NCI-H1048 (cell line): ENCODE measurements at places on chromosomes 12 and 14.

- DNase-seq: peak; percentile 37
Observed at GRCh38 chr12:6827437-6827911, 733 bp upstream of the P3H3 start.

- DNase-seq: no peak
Observed at GRCh38 chr12:97452230-97452629, 10.4 kb upstream of the RMST start.

- DNase-seq: no peak
Observed at GRCh38 chr12:131210506-131211339, 257.0 kb downstream of the ADGRD1 start.

DNA sequence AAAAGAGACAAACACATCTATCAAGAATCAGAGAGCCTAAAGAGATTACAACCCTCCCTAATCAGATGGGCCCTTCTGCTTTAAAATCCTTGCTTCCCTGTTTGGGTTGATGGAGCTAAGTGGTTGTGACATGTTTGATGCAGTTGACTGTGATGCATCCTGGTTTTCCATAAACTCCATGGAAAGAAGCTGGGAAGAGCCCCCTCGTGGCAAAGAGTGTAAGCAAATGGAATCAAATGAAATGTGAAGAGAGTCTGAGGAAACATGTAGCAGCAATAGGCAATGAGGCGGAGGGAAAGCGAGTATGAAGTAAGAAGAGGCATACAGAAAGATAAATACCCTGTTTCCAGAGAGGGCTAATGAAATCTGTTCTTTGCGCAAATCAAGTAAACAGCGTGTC, 70.4 kb upstream of the SLCO1C1 start:
- no peak for DNase-seq

DNA sequence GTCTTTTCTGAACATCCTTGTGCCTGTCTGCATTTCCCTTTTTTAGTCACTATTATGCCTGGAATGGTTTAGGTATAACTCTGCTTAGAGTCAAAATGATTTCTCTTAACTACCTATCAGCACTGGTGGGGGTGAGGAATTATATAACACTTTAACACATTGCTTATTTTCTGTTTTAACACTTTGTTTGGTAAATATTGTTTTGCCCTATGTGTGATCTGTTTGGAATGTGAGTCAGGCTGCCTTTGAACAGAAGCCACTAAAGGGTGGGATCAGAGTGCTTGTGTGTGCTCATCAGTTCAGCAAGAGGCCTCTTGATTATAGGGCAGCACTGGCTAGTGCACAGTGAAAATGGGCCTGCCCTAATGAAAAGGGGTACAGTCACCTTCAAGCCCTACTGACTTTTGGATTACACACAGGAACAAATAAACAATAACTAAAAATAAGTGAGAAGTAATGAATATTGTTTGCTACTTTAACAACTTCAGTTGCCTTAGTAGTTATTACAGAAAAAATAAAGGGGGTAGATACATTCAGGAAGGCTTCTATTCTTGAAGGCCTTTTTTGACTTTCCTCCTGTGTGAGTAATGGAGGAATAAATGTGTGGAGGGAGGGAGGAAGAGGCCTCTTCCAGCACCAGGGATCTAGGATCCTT, 23.2 kb downstream of the NGDN start:
- DNase-seq: no peak

DNA sequence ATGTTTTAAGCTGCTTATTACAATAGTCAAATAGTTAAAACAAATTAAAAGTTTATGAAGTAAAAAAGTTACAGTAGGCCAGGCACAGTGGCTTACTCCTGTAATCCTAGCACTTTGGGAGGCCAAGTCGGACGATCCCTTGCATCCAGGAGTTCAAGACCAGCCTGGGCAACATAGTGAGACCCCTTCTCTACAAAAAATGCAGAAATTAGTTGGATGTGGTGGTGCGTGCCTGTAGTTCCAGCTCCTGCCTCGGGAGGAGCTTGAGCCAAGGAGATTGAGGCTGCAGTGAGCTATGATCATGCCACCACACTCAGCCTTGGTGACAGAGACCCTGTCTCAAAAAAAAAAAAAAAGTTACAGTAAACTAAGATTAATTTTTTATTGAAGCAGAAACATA, 142.6 kb downstream of the MIPOL1 start:
- DNase-seq: no peak

GRCh38 chr12:93785249-93786010, 108.3 kb downstream of the CRADD start:
- DNase-seq: no peak

DNA sequence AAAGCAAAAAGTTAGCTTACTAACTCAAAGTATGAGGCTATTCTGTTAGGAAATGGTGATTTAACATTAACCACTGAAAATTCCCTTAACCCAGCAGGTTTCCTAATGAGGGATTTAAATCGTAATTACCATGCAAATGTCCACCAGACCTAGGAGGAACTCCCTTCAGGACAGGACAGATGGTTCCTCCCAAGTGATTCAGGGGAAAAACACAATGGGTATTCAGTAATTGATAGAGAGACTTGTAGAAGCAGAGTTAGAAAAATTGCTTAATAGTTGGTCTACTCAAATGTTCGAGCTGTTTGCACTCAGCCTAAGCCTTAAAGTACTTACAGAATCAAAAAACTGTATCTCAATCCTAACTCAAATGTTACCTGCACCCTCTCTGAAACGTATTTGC, 21.6 kb downstream of the RERGL start:
- peak; percentile 16 for DNase-seq

GRCh38 chr14:87181288-87181687, 811.7 kb downstream of the GALC start:
- no peak for DNase-seq

DNA sequence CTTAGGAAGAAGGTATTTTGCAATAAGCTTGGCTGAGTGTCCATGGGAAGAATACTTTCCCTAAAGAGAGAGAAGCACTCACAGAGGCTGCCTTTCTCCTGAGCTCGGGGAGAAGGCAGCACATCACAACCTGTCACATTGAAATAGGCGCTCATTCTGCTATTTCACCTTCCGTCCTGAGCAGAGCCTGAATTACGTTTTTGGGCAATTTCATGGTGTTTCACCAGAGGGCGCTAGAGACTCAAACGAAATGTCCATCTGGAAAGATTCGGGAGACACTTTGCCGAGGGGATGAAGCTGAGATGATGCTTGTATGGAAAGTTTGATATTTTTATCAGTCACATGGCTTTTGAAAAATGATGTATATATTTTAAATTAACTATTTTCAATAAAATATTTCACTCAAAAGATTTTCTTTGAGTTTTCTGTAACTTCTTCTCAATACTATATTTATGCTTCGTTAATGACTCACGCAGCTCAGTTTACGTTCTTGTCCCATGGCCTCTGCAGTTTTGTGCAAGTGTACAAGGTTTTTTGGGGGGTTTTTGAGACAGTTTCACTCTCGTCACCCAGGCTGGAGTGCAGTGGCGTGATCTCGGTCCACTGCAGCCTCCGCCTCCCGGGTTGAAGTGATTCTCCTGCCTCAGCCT, 17.4 kb upstream of the B4GALNT3 start:
- peak; percentile 14 for DNase-seq

GRCh38 chr14:30994681-30995620, 30.5 kb upstream of the AP4S1 start:
- no peak for DNase-seq

DNA sequence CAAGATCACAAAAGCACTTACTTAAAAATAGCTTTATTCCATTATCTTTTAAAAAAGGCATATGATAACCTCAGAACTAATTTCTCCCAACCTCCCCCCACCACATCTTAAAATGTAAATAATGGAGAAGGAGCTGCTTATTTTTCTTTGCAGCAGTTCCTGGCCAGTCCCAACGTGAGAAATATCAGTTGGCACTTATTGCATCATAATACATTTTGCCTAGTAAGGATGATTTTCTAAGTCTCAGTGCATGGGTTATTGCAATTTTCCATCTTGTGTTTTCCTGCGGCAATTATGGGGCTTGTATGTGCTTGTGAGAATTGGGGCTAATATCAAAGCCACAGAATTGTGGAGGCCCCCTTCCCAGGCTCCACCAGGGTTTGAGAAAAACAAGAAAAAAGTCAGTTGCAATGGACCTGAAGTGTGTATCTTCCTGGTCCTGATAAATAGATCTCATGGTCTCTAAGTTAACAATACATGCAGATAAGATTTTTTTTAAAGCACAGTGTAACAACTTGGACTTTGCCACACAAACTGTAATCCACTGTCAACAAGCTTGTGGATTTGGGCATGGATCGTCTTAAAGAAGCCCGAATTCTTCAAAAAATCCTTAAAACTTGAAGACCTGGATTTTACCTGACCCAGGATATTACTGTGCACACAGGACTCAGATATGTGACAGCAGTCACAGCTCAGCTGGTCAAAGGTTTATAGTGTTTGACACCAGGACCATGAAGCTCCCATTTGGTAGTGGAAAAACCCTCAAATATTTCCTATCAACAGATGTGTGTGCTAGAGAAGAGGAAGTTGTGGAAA, 2.8 kb upstream of the WSB2 start:
- DNase-seq: no peak

GRCh38 chr14:68137704-68138619, 318.4 kb downstream of the RAD51B start:
- peak; percentile 59 for DNase-seq

DNA sequence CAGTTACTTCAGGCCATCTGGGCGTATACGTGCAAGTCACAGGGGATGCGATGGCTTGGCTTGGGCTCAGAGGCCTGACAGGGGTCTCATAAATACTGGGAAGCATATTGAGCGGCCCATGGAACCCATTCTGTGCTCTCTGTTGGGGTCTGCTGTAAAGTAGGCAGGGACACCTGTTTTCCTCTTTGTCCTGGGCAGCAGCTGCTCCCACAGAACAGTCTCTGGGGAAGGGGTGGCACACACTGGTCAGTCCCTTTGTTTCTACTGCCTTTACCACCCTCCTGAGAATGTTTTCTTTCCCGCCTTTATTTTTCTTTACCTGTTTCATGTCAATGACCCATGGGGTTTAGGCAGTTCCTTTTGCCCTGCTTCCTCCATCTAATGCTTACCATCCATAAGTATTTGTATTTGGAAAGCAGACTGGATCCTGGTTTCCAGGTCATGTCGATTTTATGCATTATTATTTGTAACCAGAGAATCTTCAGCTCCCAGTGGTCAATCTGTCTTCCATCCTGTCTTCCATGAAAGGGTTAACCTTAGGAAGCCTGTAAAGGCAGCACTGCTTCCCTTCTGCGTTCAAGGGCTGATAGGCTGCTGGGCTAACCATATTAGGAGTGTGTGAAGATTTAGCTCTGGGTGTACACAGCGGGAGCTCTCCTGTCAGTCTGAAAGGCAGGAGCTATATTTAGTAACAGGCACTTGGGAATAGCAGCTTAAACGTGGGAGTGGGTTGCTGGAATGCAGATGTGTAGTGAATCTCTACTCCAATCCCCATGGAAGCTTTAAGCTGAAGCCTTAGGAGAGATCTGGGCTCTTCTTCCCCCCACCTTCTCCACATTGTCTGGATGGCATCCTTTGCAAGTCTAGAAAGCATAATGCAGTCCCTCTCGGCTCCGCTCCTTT, 124.0 kb downstream of the DYRK2 start:
- DNase-seq: no peak

DNA sequence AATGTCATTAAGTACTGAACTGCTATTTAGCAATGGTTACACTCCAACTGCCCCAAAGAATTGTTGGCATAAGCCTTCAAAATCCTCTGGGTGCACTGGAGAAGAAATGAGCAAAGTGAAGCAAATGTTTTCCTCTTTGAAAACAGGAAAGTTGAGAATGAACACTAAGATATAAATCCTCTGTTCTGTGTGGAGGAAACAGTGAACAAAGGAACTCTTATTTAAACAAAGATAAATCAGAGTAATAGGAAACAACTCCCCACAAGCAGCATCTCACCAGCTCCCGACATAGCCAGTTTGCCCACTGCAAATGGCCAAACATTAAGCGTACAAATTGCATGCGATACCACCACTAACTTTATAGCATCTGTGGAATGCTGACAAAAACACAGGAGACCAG, 54.0 kb downstream of the BCAT1 start:
- DNase-seq: no peak
